ENCODE measurements at places on chromosomes 7 and 10.
A peak's percentile ranks its signal among the peaks of the same experiment; 100 is the strongest.

DNA sequence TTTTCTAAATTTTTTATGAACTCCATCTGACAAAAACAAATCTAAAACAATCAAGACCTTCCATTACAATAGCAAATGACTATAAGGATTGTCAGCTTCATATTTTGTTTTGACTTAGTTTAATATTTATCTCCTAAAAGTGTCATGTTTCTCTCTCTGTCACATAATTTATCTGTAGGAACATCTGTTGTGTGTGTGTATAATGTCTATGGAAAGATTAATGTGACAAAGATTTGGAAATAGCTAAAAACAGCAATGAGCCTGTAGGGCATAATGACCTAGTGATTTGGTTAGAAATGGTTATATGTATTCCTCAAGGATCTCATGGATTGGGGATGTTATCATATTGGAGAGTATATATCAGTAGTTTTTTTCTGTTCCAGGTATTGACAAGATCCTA, 69.6 kb upstream of the MDFIC start:
- no peak for DNase-seq

- DNase-seq, result no peak
Observed at GRCh38 chr10:106919871-106920282, 244.6 kb downstream of the SORCS1 start.

GRCh38 chr10:47445720-47446119, 38.2 kb downstream of the ANXA8 start:
- DNase-seq, result no peak

DNA sequence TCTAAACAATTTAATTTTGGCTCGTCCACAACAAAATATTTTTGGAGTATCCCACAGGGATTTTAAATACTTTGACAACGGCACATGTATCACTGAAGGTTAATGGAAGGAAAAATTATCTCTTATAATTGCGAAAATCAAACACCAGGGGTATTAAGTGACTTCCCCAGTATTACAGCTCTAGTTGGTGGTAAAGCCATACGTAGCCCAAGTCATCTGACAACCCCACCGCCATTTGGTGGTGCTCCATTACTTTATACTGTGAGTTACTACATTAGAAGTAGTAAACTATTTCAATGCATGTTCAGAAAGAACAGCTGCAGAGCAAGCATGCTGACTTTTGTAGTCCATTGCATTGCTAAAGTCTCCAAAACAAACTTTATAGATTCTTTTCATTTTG, 179.7 kb downstream of the HGF start:
- DNase-seq, result no peak

GRCh38 chr10:112756235-112756527, 193.9 kb upstream of the TCF7L2 start:
- no peak for DNase-seq

DNA sequence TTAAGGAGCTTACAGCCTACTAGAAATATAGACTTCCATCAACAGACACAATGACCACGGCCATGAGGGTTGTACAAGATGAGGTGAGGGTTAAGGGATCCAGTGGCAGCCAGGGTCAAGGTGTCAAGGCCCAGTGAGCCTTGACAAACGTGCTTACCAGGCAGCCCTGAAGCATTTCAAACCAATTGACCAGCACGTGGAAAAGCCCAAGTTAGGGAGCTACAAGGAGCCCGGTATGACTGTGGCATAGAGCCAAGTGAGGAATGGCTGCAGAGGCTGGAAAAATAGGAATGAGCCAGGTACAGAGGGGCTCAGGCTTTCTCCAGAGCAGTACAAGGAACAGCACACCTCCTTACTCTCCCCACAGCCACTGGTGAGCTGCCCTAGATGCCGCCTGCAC, 12.7 kb downstream of the AFAP1L2 start:
- DNase-seq, result no peak

- no peak for DNase-seq
Observed at GRCh38 chr10:49154641-49155040, 20.8 kb upstream of the FAM170B start.

GRCh38 chr7:5429857-5430611, 6.4 kb upstream of the TNRC18 start:
- peak; percentile 78 for DNase-seq

- DNase-seq, result no peak
Observed at GRCh38 chr7:18895456-18895855, 222.0 kb downstream of the TWIST1 start.

- DNase-seq, result no peak
Observed at GRCh38 chr10:80612261-80612660, 74.6 kb downstream of the SH2D4B start.

- DNase-seq, result no peak
Observed at GRCh38 chr7:38424750-38425463, 151.5 kb upstream of the TARP start.

- no peak for DNase-seq
Observed at GRCh38 chr7:88835147-88835728, 39.7 kb upstream of the TEX47 start.

DNA sequence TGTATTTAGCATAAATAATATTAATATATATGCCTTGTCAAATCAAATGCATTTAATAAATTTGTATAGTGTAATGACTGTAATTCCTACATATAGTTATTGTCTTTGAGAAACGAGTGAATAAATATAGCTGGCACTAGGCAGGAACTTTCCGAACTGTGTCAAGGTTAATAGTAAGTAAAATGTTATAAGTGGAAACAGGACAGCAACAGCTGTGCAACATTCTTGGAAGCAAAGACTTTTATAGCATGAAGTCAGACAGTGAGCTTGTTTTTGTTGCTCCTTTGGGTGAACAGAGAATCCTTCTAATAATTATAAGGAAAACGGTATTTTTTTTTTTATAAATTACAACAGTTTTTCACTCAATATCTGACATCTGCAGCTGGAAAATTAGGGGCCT, 14.0 kb upstream of the EXOC6 start:
- DNase-seq, result no peak

DNA sequence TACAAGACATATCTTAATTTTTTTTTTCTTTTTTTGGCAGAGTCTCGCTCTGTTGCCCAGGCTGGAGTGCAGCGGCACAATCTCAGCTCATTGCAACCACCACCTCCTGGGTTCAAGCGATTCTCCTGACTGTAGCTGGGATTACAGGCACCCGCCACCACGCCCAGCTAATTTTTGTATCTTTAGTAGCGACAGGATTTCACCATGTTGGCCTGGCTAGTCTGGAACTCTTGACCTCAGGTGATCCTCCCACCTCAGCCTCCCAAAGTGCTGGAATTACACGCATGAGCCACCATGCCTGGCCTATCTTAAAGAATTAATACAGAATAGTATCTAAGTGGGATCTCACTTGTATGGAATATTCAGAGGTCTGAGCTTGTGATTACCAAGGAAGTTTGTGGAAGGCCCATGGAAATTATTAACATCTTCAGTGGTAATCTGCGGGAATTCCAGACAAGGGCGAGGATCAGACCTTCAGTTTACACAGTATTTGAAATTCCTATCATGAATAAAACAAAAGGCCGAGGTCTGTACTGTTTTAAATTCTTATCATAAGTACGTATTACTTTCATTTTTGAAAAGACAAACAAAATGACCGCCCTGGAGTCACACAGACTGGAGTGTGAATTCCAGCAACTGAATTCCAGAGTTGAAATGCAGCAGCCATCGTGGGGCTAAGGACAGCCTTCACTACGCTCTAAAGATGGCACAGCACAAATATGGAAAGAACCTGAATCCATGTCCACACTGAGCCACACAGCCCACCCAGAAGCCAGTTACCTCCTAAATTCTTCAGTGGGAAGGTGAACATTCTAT, 16.7 kb downstream of the GPRIN2 start:
- no peak for DNase-seq

DNA sequence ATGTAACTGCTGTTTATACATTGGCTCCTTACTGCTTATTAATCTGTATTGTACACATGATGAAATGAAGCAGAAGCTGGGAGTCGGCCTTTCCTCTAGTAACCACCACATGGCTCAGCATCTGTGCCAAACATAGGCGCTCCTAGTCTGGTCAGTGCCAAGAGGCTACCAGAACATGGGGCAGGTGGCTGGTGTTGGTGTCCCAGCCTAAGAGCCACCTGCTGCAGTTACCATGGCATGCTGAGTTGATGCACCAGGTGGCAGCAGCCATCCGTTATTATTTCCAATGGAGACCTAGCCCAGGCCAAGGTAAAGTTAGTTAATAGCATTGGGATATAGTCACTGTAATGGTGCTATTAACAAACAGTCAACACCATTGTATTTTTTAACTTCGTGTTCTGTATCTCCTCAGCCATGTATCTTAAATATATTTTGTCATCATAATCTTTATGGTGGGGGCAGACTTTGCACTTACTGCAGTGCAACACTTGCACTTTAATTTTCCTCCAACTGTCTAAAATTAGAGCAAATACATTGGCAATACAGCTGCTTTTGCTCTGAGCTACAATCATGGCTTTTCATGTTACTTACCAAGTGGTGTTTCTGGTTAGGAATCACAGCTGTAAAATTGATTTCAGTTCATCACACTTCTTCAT, 33.1 kb downstream of the HBP1 start:
- DNase-seq, result no peak

GRCh38 chr7:149878523-149878921, 4.8 kb downstream of the ATP6V0E2 start:
- peak; percentile 11 for DNase-seq

DNA sequence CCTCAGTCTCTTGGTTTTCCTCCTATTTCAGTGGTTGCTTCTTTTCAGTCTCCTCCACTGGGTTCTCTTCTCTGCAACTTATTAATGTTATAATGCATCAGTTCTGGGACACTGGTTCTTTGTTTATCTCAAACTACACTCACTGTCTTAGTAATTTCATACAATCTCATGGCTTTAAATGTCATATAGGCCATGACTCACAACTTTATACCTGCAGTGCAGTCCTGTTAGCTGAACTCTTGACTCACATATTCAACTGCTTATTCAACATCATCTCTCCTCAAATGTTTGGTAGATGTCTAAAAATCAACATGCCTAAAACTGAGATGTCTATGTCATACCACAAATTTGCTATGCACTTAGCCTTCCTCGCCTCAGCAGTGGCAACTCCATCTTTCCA, 101.2 kb upstream of the PALS2 start:
- no peak for DNase-seq

GRCh38 chr7:37408291-37409228, 40.1 kb downstream of the ELMO1 start:
- no peak for DNase-seq

- DNase-seq, result peak; percentile 29
Observed at GRCh38 chr10:80539421-80540031, 1.8 kb downstream of the SH2D4B start.

DNA sequence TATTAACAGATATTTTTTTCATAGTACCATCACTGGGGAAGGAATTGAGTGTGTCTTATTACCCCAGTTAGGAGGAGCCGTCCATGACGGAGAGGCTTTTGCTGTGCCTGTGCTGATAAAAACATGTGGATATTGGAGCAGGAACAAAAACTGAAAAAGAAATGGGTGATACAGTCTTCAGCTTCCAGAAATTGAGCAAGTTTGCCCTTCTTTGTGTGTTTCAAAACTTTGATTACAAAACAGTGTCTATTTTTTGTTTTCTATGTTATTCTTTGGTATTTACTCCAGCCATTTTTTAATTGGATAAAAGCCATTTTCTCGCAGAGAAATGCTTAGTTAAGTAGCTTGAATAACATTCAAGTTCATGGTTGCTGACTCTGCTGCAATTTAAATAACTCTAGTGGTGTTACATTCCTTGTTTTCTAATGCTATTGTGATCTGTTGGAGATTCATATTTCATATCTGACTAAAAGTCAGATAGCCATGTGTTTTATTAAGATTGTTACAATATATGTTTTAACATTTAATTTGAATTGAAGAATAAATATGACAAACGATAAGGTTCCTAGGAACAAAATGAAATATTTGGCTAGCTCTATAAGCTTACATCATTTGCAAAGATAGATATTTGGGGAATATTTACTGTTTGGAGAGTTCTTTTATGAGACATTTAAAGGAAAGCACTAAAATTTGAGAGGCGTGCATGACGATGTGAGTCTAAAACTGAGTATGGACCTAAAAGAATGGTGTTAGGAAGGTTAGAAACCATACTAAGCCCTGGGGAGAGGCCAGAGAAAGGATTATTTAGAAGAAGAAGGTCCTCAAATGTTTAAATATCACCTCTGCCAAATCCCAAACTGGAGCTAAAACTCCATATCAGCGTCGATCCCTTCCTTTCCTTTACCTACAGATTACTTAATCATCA, 747.3 kb upstream of the CELF2 start:
- no peak for DNase-seq

DNA sequence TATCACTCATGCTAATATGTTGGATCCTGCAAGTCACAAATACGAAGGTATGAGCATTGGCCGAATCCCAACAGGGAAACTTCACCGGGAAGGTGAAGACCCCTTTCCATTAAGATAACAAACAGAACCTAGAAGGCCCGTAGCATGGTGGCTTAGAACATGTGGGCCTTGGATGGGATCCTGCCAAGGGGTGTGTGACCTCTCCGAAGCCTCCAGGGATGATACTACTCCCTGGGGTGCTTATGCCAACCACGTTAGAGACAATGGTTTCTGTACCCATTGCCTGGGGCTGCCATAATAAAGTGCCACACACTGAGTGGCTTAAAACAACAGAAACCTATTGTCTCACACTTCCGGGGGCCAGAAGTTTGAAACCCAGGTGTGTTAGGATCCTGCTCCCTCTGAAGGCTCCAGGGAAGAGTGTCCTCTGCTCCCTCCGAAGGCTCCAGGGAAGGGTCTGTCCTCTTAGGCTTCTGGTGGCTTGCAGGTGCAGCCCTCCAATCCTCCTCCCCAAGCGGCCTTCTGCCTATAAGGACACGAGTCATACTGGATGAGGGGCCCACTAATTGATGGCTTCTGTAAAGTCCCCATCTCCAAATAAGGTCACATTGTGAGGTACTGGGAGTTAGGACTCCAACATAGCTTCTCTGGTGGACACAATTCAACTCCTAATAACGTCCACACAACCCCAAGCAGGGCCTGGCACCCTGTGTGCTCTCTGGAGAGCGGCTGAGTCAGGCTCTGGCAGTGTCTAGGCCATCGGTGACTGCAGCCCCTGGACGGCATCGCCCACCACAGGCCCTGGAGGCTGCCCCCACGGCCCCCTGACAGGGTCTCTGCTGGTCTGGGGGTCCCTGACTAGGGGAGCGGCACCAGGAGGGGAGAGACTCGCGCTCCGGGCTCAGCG, 992 bp upstream of the MGMT start:
- DNase-seq, result peak; percentile 30

DNA sequence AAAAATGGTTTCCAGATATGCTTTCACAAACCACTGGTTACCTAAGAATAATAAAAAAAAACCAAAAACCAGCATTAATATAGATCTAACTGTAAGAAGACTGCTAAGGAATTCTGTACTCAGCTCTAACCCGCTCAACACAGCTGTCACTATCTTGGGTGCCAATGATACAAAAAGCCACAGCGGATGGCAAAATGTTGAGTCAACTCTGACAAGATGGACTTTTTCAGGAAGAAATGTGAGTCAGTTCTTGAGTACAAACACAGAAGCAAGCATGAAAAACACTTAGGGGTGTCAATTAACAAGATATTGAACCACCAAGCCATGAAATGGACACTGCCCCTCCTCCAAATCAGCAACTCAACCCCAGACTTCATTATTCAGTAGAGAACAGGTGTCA, 55.0 kb downstream of the CTTNBP2 start:
- DNase-seq, result no peak

DNA sequence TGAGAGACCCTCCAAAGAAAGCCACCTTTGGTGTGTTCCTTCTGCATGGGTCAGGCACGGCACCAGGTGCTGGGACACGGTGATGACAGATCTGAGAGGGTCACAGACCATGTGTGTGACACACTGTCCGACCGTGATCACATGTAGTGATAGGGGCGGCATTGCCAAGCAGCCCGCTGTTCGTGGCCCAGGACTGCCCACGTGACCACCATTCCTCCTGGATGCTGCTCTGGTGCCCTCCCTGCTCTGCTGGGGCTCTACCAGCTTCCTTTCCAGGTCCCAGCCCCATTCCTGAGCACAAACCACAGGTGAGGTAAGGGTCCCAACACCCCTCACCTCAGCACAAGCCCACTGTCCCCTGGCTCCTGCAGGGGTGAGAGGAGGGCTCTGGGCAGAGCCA, 10.1 kb upstream of the SLC18A3 start:
- DNase-seq, result no peak

Data from ecto neural progenitor cell (in vitro differentiated cells).